ENCODE measurements at places on chromosomes 6 and 20. TPM values are rescaled to one million over a fixed set of nuclear protein-coding genes. Genes with fewer than 3 reads are reported as not detected.

Gene KAT14
- total RNA-seq = 9.1 TPM

Gene BFSP1
- 0.51 TPM for total RNA-seq

Gene PAX1
- not detected for total RNA-seq

Gene FAM162B
- 4.8 TPM for total RNA-seq

DNA sequence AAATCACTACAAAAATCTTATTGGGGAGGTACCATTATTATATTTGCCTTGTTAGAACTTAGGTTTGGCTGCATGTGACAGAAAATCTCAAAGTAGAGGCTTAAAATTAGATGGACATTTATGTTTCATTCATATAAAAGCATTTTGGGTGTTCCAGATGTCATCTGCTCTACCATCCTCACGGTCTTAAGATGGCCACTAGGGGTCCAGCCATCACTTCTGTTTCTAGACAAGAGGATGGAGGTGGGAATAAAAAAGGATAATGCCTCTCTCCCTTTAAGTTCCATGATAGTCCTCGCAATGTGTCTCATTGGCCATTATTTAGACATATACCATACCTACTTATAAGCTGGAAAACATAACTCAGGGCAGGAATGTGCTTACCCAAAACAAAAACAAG is 929.5 kb downstream of the KIF16B start:
- H3K27me3 ChIP-seq = no peaks in the 10 kb centered on the region
- no peaks in the 10 kb centered on the region for H3K36me3 ChIP-seq
- H3K4me1 ChIP-seq = no peaks in the 10 kb centered on the region
- DNase-seq = no peak

GRCh38 chr6:139240161-139241010 is 51.4 kb downstream of the TXLNB start:
- H3K27ac ChIP-seq = no peak overlapping the region
- no peaks in the 10 kb centered on the region for H3K4me1 ChIP-seq
- H3K4me3 ChIP-seq = no peak overlapping the region
- DNase-seq = no peak

DNA sequence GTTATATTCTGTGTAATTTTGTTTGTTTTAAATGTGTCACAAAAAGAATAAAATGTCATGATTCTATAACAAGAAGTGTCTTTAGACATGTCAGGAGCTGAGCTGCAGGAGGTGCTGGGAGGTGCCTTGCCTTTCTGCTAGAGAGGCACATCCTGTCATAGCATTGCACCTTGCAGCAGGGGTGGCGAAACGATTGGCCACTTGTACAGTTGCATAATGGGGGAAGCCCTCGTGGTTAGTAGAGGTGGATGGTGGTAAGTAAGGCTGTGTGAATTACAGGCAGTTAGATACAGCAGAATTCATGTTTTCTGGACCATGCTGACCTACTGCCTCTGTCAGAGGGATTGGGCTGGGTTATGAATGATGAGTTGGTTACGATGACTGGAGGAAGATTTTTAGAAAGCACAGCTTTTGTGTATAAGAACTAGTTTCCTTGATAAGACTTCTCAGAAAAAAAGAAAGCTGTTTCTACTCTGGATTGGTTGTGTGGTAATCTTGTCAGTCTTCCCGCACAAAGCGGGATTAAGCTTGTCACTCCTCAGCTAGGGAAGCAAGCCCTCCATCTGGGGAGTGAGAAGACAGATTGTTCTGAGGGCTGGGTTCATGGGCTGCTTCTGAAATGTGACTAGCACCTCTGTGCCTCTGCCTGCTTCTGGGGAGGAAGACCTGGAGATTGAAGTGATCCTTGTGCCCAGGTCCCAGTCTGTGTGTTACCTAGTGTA is 74.9 kb downstream of the FOXO3 start:
- no peak overlapping the region for H3K27ac ChIP-seq
- no peaks in the 10 kb centered on the region for H3K4me1 ChIP-seq
- no peaks in the 10 kb centered on the region for H3K36me3 ChIP-seq
- no peak for DNase-seq

Data from right atrium auricular region (tissue), 2 donors.